NCI-H1417 (cell line): ENCODE measurements at places on chromosomes 3 and 15.

- no peak for DNase-seq
Observed at GRCh38 chr3:171327441-171328174, 132.6 kb downstream of the TNIK start.

- DNase-seq, result no peak
Observed at GRCh38 chr3:126441256-126441880, 34.3 kb downstream of the ZXDC start.

- DNase-seq, result no peak
Observed at GRCh38 chr15:77354063-77354462, 65.8 kb downstream of the PEAK1 start.

DNA sequence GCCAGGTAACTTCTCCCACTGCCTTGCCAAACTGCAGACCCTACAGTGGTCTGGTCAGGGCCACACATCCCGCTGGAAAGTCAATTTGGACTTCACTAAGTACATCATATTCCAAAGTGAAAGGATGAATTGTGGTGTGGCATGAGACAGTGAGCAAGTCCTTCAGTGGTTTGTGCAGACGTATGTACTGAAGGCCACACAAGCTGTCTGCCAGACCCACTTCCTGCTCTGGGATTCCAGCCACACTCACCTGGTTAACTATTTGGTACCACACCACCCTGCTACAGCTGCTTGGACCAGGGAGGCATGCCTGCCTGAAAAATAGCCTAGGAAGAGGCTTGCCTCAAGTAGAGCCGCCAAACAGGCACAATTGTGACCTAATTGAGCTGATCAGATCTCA, 94.1 kb upstream of the STRIT1 start:
- DNase-seq, result no peak

DNA sequence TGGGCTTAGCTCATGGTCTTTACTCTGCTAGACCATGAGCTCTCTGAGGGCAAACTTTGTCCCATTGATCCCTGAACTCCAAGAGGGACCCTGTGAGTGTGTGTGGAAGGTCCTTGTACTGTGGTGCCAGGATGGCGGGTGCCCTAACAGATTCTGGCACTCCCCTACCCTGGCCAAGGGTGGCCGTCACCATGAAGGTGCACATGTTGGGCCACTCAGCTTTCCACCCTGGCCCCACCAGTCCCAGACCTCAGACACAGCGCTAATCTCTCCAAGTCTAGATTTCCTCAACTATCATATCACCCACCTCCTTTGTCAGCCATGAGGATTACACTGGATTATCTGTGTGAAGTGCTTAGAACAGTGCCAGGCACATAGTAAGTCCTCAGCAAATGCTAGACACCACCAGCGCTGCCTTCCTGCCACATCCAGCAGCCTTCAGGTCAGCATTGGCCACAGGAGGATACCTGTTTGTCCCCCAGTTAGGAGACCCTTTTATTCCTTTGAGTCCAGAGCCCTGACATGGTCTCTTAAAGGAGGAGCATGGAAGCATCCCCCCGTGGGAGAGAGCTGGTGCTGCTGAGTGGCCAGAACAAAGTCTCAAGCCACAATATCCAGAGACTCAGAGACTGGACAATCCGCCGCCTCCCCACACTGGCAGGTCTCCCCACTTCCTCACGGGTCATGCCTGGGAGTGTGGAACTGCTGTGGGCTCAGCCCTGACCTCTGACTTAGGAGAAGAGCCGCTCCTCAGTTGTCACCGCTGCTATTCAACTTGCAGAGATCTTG, 44.5 kb upstream of the SLCO2A1 start:
- no peak for DNase-seq

DNA sequence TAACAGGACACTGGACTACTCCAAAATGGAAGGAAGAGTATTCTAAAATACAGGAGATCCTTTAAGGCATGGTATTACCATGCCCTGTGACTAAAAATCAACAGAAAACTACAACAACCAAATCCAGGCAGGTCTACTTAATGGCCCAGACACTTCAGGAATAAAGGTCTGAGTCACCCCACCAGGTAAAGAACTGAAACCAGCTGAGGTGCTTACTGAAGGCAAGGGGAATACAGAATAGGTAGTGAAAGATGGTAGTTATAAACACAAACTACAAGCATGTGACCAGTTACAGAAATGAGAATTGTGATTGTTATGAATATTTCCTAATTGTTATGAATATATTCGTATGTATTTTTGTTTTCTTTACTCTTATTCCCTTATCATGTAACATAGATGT, 13.4 kb downstream of the IFT57 start:
- no peak for DNase-seq

GRCh38 chr3:101091489-101091888, 98.3 kb upstream of the ABI3BP start:
- DNase-seq, result no peak

GRCh38 chr3:16332904-16333426, 68.0 kb downstream of the OXNAD1 start:
- no peak for DNase-seq

DNA sequence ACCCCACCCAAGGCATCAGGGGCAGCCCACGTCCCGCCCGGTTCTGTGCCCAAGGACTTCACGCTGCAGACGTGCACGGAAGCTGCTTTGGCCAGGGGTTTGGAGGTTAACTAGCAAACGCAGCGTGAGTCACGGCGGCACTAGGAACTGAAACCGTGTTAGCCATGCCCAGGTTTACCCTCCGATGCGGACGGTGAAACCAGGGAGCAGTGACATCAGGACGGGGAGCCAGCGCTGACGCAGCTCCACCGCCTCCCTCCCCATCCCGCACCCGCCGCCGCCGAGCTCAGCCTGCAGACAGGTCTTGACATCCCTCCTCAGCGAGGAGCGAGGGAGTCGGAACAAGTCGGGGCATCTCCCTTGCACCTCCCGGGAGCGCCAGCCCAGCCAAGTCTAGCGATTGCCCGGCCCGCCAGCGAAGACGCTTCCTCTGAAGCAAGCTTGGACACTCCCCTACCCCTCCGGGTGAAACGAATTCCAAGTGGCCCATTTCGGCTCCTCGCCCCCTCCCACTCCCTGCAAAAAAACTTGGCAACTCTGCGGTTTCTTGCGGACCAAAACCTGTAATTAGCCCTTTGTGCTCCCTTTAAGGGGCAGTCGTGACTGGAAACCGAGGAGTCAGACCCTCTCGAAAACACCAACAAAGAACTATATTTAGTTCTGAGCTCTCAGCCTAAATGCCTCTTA, 1.4 kb upstream of the RAP2B start:
- peak; percentile 96 for DNase-seq
